Endothelial cell (in vitro differentiated cells): ENCODE measurements at places on chromosomes 6 and 20. TPM values are rescaled to one million over a fixed set of nuclear protein-coding genes. Genes with fewer than 3 reads are reported as not detected.

Gene BLOC1S5
- total RNA-seq = 13.2 TPM

Gene ANGPT4
- 0.51 TPM for total RNA-seq

Gene ARFRP1
- 33.4 TPM for total RNA-seq

Gene GTSF1L
- total RNA-seq = not detected

Gene BPIFB4
- total RNA-seq = 2.1 TPM

Gene KCNK5
- total RNA-seq = 9.8 TPM

Gene MUC22
- total RNA-seq = not detected

Gene ADGB
- total RNA-seq = not detected

DNA sequence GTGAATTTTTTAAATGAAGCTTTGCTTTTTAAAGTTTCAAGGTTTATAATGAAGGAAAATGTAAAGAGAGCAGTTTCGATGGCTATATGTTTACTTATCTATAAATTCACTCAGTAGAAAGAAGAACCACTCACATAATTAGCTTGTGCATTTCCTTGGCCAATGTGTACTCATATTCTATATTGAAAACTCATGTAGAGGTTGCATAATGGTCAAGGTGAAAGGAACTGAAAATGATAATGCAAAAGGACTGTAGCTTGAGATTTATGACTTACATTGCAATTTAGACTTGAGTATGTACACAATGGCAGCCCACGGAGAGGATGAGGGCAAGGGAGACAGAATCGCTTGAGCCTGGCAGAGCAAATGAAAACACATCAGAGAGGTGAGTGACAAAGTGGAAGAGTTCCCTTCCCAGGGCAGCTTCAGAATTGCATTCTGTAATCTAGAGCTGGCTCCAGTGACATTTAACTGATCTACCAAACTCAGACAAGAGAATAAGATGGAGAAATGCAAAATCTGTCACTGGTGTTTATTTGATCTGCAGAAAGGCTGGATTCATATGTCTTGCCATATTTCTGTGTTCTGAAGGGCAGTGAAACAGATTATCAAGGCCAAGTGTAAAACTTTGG, 191.8 kb downstream of the TMEM200A start:
- DNase-seq = no peak
- no peak overlapping the region for H3K4me3 ChIP-seq
- H3K4me1 ChIP-seq = no peaks in the 10 kb centered on the region
- H3K27ac ChIP-seq = no peak overlapping the region

DNA sequence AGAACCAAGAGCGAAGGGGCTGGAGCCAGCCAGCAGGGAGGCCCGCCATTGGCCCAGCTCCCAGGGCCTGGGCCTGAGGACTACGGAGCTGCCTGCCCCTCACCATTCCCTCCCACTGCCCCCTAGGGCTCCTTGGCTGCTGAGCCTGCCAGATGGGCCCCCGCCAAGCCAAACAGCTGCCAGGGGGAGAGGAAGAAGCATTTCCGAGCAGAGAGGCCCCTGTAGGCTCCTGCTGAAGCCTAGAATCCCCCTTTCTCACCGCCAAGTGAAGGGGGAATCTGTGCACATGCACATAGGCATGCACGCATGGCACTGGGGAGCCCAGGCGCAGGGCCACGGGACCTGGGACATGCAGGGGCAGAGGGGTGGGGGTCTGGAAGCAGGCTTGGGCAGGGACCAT, 28.5 kb upstream of the MRPS18A start:
- no peaks in the 10 kb centered on the region for H3K36me3 ChIP-seq
- H3K4me3 ChIP-seq = no peak overlapping the region
- DNase-seq = no peak
- no peak overlapping the region for H3K27ac ChIP-seq
- H3K4me1 ChIP-seq = peaks cover 6% of the 10 kb centered on the region

GRCh38 chr6:7341989-7342742, 29.2 kb upstream of the SSR1 start:
- no peak overlapping the region for H3K27ac ChIP-seq
- no peaks in the 10 kb centered on the region for H3K36me3 ChIP-seq
- H3K4me3 ChIP-seq = no peak overlapping the region

- DNase-seq = no peak
- H3K4me3 ChIP-seq = no peak overlapping the region
- H3K4me1 ChIP-seq = no peaks in the 10 kb centered on the region
Observed at GRCh38 chr6:122222761-122223160, 176.7 kb upstream of the HSF2 start.

DNA sequence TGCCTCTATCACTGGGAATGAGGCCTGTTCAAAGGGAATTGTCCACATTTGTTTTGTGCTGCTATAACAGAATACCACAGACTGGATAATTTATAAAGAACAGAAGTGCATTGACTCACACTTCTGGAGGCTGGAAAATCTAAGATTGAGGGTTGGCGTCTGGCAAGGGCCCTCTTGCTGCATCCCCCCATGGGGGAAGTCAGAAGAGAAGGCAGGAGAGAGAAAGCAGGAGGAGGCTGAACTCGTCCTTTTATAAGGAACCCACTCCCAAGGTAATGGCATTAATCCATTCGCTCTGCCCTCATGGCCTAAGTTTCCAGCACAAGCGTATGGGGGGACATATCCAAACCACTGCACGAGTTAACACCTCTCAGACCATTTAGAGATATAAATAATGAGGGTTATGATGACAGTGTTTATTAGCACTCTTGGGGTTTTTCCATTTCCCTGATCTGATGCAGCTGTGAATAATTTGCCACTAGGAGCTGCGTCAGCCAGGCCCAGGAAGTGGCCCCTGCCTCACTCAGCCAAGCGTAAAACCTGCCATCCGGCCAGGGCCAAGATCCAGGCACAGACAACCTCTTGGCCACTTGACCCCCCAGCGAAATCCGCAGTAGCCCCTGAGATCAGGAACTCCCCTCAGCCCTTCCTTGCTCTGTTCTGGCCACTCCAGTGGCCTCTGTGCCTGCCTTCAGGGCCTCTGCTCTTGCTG, 14.2 kb upstream of the SLCO4A1 start:
- H3K4me3 ChIP-seq = no peak overlapping the region
- H3K36me3 ChIP-seq = no peaks in the 10 kb centered on the region
- H3K4me1 ChIP-seq = peaks cover 19% of the 10 kb centered on the region
- H3K27me3 ChIP-seq = peaks cover 4% of the 10 kb centered on the region
- DNase-seq = no peak

GRCh38 chr6:88741071-88741470, 222.3 kb downstream of the RNGTT start:
- DNase-seq = no peak
- no peaks in the 10 kb centered on the region for H3K36me3 ChIP-seq
- peaks cover 2% of the 10 kb centered on the region for H3K27me3 ChIP-seq
- H3K4me1 ChIP-seq = peaks cover 8% of the 10 kb centered on the region
- H3K4me3 ChIP-seq = no peak overlapping the region

GRCh38 chr6:52475307-52475706, 55.2 kb downstream of the EFHC1 start:
- peaks cover under 1% of the 10 kb centered on the region for H3K4me1 ChIP-seq
- H3K27ac ChIP-seq = no peak overlapping the region

- no peak overlapping the region for H3K27ac ChIP-seq
- no peaks in the 10 kb centered on the region for H3K36me3 ChIP-seq
- DNase-seq = no peak
- peaks cover 8% of the 10 kb centered on the region for H3K4me1 ChIP-seq
Observed at GRCh38 chr20:47851774-47852173, 66.5 kb upstream of the SULF2 start.

GRCh38 chr20:17885544-17885943, 83.0 kb downstream of the SNX5 start:
- no peak overlapping the region for H3K4me3 ChIP-seq
- H3K36me3 ChIP-seq = peaks cover 9% of the 10 kb centered on the region
- DNase-seq = no peak
- H3K27ac ChIP-seq = no peak overlapping the region

DNA sequence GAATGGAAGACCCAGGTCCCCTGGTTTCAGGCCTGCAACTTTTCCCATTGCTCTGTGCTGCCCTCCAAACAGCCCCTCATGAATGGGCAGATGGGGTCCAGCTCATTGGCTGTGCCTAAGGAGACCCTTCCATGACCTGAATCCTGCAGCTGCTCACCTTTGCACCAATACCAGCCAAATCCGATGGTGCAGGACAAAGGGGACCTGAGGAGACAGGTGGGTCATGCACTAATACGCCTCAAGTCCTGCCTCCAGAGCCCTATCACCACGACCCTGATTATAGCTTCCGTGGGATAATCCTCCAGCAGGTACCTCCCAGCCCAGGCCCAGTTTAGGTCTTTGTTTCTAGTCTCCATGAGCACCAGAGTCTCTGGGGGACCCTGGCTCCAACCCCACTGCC, 16.8 kb downstream of the TREM1 start:
- no peaks in the 10 kb centered on the region for H3K36me3 ChIP-seq
- H3K4me3 ChIP-seq = no peak overlapping the region
- no peaks in the 10 kb centered on the region for H3K27me3 ChIP-seq
- H3K27ac ChIP-seq = no peak overlapping the region
- peaks cover 2% of the 10 kb centered on the region for H3K4me1 ChIP-seq
- DNase-seq = no peak

- no peak overlapping the region for H3K4me3 ChIP-seq
- no peak overlapping the region for H3K27ac ChIP-seq
- DNase-seq = no peak
Observed at GRCh38 chr6:145372671-145373151, 362.6 kb downstream of the EPM2A start.

- no peak overlapping the region for H3K4me3 ChIP-seq
- H3K4me1 ChIP-seq = peaks cover 24% of the 10 kb centered on the region
- H3K27ac ChIP-seq = peak overlapping the region; percentile 79
Observed at GRCh38 chr6:113893451-113893850, 36.3 kb downstream of the MARCKS start.

- peaks cover 2% of the 10 kb centered on the region for H3K4me1 ChIP-seq
- H3K27me3 ChIP-seq = peaks cover 8% of the 10 kb centered on the region
- DNase-seq = no peak
- H3K36me3 ChIP-seq = peaks cover 17% of the 10 kb centered on the region
Observed at GRCh38 chr20:59771506-59772372, 161.7 kb downstream of the SYCP2 start.

- peak; percentile 86 for DNase-seq
- no peaks in the 10 kb centered on the region for H3K27me3 ChIP-seq
- H3K27ac ChIP-seq = no peak overlapping the region
- H3K4me1 ChIP-seq = peaks cover 6% of the 10 kb centered on the region
- no peaks in the 10 kb centered on the region for H3K36me3 ChIP-seq
Observed at GRCh38 chr20:18276821-18277220, 11.5 kb upstream of the ZNF133 start.

GRCh38 chr20:41085606-41086005, 51.7 kb upstream of the PLCG1 start:
- H3K4me3 ChIP-seq = peak overlapping the region; percentile 14
- peaks cover 41% of the 10 kb centered on the region for H3K36me3 ChIP-seq
- no peak for DNase-seq
- H3K27me3 ChIP-seq = peaks cover 4% of the 10 kb centered on the region
- H3K4me1 ChIP-seq = peaks cover 14% of the 10 kb centered on the region

- H3K36me3 ChIP-seq = no peaks in the 10 kb centered on the region
- H3K27me3 ChIP-seq = peaks cover 3% of the 10 kb centered on the region
- DNase-seq = no peak
- H3K4me1 ChIP-seq = peaks cover 14% of the 10 kb centered on the region
- no peak overlapping the region for H3K27ac ChIP-seq
Observed at GRCh38 chr20:57835074-57835452, 125.2 kb upstream of the PMEPA1 start.

GRCh38 chr20:17444091-17444490, 87.1 kb downstream of the BFSP1 start:
- H3K27me3 ChIP-seq = peaks cover 1% of the 10 kb centered on the region
- no peaks in the 10 kb centered on the region for H3K36me3 ChIP-seq
- no peak overlapping the region for H3K4me3 ChIP-seq
- no peak for DNase-seq
- no peaks in the 10 kb centered on the region for H3K4me1 ChIP-seq
- no peak overlapping the region for H3K27ac ChIP-seq

DNA sequence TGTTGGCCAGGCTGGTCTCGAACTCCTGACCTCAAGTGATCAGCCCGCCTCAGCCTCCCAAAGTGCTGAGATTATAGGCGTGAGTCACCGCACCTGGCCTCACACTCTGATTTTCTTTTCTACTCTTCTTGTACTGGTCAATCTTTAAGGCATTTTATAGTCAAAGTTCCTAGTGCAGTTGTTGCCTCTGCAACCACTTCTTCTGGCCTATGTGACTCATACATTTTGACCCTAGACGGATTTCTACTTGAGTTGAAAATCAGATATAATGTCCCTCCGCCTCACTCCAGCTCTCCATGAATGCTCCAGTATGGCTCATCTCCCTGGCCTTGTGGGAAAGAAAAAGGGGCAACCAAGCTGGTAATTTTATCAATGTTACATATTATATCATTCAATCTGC, 42.4 kb downstream of the TNFRSF21 start:
- H3K36me3 ChIP-seq = peaks cover 9% of the 10 kb centered on the region
- H3K4me1 ChIP-seq = peaks cover 52% of the 10 kb centered on the region
- H3K4me3 ChIP-seq = peak overlapping the region; percentile 52

DNA sequence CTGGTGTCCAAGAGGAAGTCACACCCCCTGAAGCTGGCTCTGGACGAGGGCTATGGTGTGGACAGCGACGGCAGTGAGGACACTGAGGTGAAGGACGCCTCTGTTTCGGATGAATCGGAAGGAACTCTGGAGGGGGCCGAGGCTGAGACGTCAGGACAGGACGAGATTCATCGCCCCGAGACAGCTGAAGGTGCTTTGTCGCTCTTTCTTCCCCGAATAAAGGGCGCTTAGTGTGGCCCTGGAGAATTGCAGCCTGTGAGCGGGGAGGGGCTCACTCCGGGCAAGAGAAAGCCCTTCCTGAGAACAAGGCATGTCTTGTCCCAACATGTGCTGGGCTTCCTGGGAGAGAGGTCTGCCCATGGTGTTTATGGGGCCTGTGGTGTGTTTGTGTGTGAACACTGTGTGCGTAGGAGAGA, 41.4 kb downstream of the MYT1 start:
- H3K27ac ChIP-seq = no peak overlapping the region
- H3K27me3 ChIP-seq = peaks cover 7% of the 10 kb centered on the region
- no peak overlapping the region for H3K4me3 ChIP-seq
- DNase-seq = no peak

DNA sequence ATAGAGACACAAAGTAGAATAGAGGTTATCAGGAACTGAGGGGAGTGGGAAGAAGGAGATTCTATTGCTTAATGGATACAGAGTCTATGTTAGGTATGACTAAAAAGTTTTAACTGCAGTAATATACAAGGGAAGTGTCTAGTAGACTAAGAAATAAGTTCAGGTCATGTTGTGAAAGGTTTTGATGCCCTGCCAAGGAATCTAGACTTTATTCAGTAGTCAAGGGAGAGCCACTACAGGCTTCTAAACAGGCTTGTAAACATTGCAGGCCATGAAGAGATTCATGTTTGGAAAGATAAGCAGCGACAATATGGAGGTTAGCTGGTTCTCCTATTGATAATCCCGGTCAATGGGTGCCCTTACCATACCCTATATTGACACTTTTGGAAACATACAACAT, 352.8 kb upstream of the SOX4 start:
- peaks cover 8% of the 10 kb centered on the region for H3K4me1 ChIP-seq
- H3K27ac ChIP-seq = no peak overlapping the region
- no peaks in the 10 kb centered on the region for H3K27me3 ChIP-seq
- no peak overlapping the region for H3K4me3 ChIP-seq
